ENCODE measurements at places on chromosomes 6 and 20.

DNA sequence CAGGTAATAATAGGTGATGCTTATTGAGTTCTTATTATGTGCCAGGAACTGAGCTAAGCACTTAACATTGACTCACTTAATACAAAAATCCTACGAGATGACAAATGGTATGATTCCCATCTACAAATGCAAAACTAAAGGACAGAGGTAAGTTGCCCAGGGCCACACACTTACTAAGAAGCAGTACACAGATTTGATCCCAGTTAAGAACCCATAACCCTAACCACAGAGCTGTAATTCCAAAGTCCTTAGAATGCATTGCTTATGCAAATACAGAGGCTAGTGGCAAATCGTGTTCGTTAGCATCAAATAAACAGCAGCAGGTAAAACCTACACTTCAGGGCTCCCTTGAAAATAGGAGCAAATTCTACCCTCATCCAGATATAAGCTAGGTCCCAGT is 104.0 kb downstream of the SASH1 start:
- DNase-seq, result no peak

GRCh38 chr6:55437141-55437540 is 109.9 kb downstream of the GFRAL start:
- no peak for DNase-seq

DNA sequence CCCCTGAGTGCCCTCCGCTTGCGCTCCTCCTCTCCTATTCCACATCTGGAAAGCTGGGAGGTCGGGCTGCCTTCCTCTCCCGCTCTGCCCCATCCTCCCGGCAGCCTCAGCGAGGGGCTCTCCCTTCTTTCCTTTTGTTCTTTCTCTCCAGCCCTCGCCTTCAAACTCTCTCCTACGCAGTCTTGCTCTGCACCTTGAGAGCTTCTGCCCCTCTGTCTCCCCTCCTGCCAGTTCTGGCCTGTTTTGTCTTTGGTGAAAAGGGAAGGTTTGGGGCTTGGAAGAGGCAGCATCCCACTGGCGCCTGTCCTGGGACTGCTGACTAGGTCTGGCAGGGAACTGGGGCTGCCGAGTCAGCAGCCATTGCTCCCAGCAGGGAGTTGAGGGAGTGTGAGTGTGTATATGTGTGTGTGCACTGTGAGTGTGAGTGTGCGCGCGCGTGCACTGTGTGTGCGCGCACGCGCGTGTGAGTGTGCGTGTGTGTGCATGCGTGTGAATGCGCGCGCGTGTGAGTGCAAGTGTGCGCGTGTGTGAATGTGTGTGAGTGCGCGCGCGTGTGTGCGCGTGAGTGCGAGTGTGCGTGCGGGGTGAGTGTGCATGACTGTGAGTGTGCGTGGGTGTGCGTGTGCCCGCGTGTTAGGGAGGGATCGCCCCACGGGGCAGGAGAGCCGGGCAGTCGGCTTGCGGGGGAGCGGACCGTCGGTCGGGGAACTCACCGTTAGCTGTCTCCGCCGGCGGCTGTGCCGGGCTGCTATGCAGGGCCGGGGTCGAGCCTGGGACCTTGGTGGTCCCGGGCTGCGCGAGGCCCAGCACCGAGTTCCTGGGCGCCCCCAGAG is 523 bp downstream of the CPXM1 start:
- no peak for DNase-seq

GRCh38 chr6:119449331-119450156 is 100.0 kb upstream of the MAN1A1 start:
- no peak for DNase-seq

DNA sequence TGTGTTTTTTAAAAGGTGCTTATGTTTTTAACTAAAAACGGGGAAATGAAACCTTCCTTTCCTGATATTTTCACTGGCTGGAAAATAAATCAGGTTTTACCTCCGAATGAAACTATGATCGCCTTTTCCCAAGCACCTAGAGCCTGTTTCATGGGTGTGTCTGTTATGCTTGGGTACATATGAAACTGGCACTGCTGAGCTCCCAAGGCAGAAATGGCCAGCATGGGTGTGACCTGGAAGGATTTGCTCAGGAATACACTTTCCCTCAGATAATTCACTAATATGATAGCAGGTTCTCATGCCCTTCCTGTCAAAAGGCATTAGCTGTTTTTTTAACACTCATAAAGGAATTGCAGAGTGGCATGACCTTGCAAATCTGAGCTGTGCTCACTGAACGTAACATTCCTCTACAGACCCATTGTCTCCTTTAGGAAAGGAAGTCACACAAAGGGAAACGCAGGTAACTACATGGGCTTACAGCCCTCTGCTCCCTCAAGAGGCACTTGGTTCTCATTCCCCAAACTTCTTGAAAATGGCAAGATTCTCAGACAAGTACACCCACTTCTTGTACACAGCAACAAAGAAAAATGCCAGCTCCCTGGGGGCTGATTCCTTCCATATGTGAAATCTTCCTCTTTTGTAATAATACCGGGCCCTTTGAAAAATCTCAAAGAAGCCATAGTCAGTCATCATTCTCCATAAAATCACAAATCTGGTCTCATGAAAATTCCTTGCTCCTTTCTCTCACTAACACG is 72.7 kb downstream of the METTL24 start:
- no peak for DNase-seq

- DNase-seq, result no peak
Observed at GRCh38 chr6:115540077-115540869, 520.4 kb downstream of the FRK start.

GRCh38 chr6:130766239-130767144 is 60.7 kb upstream of the SMLR1 start:
- no peak for DNase-seq

- DNase-seq, result no peak
Observed at GRCh38 chr6:139539852-139540251, 165.4 kb upstream of the CITED2 start.

DNA sequence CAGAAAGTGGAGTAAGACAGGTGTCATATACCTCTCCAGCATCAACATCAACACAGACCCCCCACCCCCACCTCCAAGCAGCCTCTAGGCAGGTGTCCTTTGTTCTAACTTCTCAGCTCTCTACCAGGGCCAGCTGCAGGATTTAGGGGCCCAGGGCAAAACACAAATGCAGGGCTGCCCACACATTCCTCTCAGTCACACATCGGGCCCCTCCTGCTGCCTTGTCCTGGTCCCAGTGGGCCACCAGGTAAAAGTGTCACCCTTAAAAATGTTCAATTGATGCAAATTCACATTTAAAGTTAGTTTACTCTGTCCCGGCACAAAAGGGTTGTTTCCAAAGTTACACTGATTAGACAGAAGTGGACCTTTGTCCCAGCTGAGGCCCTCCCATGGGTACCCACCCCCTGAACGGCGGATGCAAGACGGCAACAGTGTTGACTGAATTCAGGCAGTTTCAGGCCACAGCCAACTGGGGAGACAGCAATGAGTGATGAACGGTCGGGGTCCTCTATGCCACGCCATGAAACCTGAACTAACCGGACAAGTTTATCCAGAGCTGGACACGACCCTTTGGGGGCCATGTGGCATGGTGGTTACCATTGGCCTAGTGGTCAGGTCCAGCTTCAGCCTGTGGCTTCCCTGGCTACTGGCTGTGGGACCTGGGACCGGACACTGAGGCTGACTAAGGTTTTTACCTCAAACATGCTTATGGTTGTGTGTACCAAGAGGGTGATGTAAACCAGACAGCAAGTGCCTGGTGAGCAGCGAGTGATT is 52.2 kb upstream of the UNC93A start:
- no peak for DNase-seq

DNA sequence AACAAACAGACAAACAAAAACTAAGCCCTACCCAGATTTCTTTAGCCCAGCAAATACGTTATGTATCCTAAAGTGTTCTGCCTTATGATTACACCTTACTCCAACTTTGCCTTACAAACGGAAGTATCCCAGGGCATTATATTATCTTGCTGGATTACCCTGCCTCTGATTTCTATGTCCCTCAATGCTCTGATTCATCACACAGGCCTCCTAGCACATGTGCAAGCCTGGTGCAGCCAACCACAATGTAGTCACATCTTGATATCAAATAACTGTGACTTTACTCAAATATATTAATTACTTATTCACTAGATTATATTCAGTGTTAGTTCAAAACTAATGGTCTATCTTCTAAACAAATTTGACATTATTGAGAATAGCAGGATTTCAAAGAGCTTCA is 598.6 kb downstream of the TBC1D32 start:
- DNase-seq, result no peak

GRCh38 chr6:92892626-92893170 is 526.7 kb downstream of the EPHA7 start:
- no peak for DNase-seq

- DNase-seq, result peak; percentile 6
Observed at GRCh38 chr20:21102603-21103311, 3.4 kb downstream of the LINC00237 start.

Measured in activated effector memory CD4-positive, alpha-beta T cell treated with Interleukin-2 at 50 U/mL for 16 hours (primary cell).